Sigmoid colon (tissue), 7 donors: ENCODE measurements at places on chromosomes 2 and 18. TPM values are rescaled to one million over a fixed set of nuclear protein-coding genes. Genes with fewer than 3 reads are reported as not detected.

GRCh38 chr2:205680067-205680466 lies 2.2 kb upstream of the NRP2 start:
- H3K27ac ChIP-seq, result no peak overlapping the region
- peak; percentile 77 for DNase-seq
- no peak overlapping the region for H3K4me3 ChIP-seq

GRCh38 chr2:227339098-227339599 lies 14.1 kb downstream of the MFF start:
- peaks cover 9% of the 10 kb centered on the region for H3K36me3 ChIP-seq
- H3K4me3 ChIP-seq, result no peak overlapping the region
- no peak overlapping the region for H3K27ac ChIP-seq
- H3K27me3 ChIP-seq, result no peaks in the 10 kb centered on the region

DNA sequence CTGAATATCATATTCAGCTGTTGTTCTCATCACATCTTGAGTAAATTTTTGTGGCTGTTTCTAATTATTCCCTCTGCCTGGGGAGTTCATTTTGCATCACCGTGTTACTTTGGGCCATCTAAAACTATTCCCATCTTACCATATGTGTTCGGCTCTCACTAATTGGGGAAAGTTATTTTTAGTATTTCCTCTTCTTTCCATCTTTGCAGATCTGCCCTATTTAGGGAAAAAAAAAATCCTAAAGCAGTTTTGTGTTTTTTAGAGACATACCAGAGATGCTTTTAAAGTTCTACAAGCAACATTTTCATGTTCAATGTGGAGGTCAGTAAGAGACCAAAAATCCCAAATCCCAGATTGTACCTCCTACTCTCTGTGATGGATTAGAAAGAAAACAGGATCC lies 111.3 kb upstream of the NDUFV2 start:
- no peaks in the 10 kb centered on the region for H3K36me3 ChIP-seq
- peaks cover 35% of the 10 kb centered on the region for H3K4me1 ChIP-seq
- no peaks in the 10 kb centered on the region for H3K27me3 ChIP-seq
- no peak for DNase-seq
- H3K4me3 ChIP-seq, result no peak overlapping the region

DNA sequence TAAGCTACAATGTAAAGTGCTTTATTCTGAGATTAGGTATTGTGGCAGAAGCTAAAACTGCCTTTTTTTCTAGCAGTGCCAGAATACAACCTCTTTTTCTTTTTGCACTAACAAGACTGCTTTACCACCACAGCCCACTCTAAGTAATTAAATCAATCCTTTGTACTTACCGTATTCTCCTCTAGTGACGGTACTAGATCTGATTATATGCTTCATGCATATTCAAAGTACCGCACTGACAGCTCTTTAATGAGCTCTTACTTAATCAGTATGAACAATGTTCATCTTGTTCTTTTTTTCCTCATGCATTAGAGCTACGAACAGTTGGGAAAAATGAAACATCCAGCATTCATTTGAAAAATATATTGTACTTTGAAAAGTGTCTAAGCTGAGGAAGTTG lies 16.1 kb upstream of the OTX1 start:
- H3K27me3 ChIP-seq, result no peaks in the 10 kb centered on the region
- H3K4me3 ChIP-seq, result no peak overlapping the region
- H3K4me1 ChIP-seq, result no peaks in the 10 kb centered on the region
- no peak for DNase-seq
- no peaks in the 10 kb centered on the region for H3K36me3 ChIP-seq

GRCh38 chr2:24104110-24104650 lies 19.0 kb downstream of the PFN4 start:
- no peaks in the 10 kb centered on the region for H3K36me3 ChIP-seq
- H3K4me1 ChIP-seq, result no peaks in the 10 kb centered on the region
- no peak overlapping the region for H3K4me3 ChIP-seq

- no peaks in the 10 kb centered on the region for H3K4me1 ChIP-seq
- no peaks in the 10 kb centered on the region for H3K27me3 ChIP-seq
- peaks cover 6% of the 10 kb centered on the region for H3K36me3 ChIP-seq
- H3K4me3 ChIP-seq, result peak overlapping the region; percentile 88
These were observed 637 bp upstream of the SFT2D3 start for GRCh38 chr2:127700527-127701192.

- H3K36me3 ChIP-seq, result no peaks in the 10 kb centered on the region
- H3K27me3 ChIP-seq, result no peaks in the 10 kb centered on the region
- H3K4me1 ChIP-seq, result peaks cover 33% of the 10 kb centered on the region
- H3K27ac ChIP-seq, result peak overlapping the region; percentile 74
- H3K4me3 ChIP-seq, result no peak overlapping the region
- no peak for DNase-seq
These were observed 125.1 kb downstream of the COPS8 start for GRCh38 chr2:237210763-237211162.

RAX gene
- not detected for polyA plus RNA-seq

NT5C1B gene
- not detected for polyA plus RNA-seq

HOXD12 gene
- polyA plus RNA-seq, result not detected

LRRTM1 gene
- 0.76 TPM for polyA plus RNA-seq

AQP12A gene
- polyA plus RNA-seq, result 3.0 TPM
